CD4-positive, alpha-beta T cell treated with Interleukin-10 for 1 hour (primary cell): ENCODE measurements at places on chromosomes 4 and X.

- DNase-seq, result no peak
These were observed 239.0 kb upstream of the MAB21L2 start for GRCh38 chr4:150342945-150343344.

GRCh38 chr4:105715692-105716278, 7.2 kb downstream of the GSTCD start:
- peak; percentile 30 for DNase-seq

GRCh38 chrX:25001808-25002660, 13.7 kb downstream of the ARX start:
- DNase-seq, result no peak

DNA sequence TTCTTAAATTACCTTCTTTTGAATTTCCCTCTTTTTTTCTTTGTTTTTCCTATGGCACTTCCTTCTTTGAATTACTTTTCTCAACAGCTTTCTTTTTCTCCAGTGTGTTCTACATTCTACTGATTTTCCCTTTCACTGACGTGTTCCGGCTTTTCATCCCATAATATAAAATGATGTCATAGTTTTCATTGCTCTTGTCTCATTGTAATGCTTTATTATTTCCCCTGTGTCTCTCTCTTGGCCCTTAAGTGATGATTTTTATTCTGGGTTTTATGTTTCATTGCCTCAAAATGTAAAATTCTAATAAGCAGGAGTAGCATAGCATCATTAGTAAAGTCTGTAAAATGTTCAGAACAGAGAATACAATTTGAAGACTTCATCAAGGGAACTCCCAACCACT, 299.3 kb downstream of the KCTD8 start:
- no peak for DNase-seq

DNA sequence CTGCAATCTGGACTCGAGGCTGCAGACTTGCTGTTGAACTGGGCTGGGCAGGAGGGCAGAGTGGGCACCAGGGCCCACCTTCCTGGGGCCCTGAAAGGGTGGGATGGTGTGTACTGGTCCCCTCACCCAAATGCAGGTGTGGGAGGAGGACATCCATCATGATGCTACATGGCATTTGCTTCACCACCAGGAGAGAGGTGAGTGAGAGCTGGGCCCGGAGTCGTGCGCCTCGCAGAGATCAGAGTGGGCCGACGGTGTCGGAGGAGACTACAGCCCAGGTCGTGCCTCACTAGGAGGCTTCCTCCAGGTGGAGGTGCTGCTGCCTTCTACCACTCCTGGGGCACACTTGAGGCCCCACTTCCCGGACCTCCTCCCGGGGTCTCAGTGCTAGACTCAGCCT, 50.3 kb downstream of the SCML1 start:
- no peak for DNase-seq

GRCh38 chrX:94977986-94978385, 1304.0 kb downstream of the FAM133A start:
- no peak for DNase-seq

GRCh38 chr4:67725132-67725531, 24.2 kb upstream of the UBA6 start:
- DNase-seq, result no peak

- DNase-seq, result no peak
These were observed 23.6 kb downstream of the CPE start for GRCh38 chr4:165402375-165402774.

GRCh38 chr4:28373601-28374000, 1513.0 kb downstream of the STIM2 start:
- DNase-seq, result no peak

GRCh38 chr4:88953400-88953799, 103.6 kb downstream of the FAM13A start:
- no peak for DNase-seq

- no peak for DNase-seq
These were observed 145.6 kb downstream of the AMELX start for GRCh38 chrX:11438767-11439166.

- DNase-seq, result no peak
These were observed 17.8 kb upstream of the RBPJ start for GRCh38 chr4:26303008-26303407.

GRCh38 chrX:16586377-16587112, 63.4 kb upstream of the S100G start:
- DNase-seq, result no peak
